Activated T-cell treated with anti-CD3 and anti-CD28 coated beads, Interleukin-2, amount 50 U/mL, for 72 hours (primary cell): ENCODE measurements at places on chromosomes 12 and 14. TPM values are rescaled to one million over a fixed set of nuclear protein-coding genes. Genes with fewer than 3 reads are reported as not detected.
A peak's percentile ranks its signal among the peaks of the same experiment; 100 is the strongest.

DNA sequence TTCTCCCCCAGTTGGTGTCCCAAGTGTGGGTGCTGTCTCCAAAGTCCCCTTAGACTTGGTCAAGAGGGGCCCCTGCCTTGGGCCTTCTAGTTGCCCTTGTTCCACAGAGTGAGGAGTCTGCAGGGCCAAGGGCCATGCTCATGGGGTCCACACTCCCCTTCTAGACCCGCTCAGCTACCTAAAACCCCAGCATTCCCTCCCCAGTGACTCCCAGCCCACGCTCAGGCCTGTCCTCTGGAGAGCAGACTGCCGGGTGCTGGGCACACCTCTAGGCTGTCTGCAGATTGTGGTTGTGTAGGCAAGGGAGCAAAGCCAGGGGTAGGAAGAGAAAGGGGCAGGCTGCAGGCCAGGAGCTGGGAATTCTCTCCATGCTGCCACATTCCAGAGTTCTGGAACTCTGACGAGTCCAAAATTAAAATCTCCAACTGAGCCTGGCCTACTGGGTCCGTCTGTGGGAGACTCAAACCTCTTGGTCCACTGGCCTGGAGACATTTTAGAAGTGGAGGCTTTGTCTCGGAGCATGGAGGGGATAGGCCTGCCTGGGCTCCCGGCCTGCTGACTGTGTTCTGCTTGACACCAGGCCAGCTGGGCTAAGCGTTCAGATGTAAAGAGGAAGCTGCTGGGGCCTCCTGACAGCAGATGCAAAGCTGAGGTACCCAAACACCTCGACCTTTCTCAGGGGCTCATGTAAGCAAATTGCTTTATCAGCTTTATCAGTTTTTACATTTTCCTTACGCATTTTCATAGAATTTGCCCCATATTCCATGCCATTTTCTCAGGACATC is 13.7 kb upstream of the KRT5 start:
- H3K27ac ChIP-seq = no peak overlapping the region
- H3K27me3 ChIP-seq = no peaks in the 10 kb centered on the region
- no peaks in the 10 kb centered on the region for H3K36me3 ChIP-seq
- H3K4me3 ChIP-seq = no peak overlapping the region

DNA sequence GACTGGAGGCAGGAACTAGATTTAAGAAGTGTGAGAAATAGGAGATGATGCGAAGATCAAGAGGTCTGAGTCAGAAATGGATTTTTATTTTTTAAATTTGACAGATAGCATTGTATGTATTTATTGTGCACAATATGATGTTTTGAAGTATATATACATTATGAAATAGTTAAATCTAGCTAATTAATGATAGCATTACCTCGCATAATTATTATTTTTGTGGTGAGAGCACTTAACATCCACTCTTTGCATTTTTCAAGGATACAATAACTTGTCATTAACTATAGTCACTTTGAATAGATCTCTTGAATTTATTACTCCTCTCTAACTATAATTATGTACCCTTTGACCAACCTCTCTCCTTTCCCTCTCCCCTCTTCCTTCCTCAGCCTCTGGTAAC is 3.7 kb downstream of the SMOC1 start:
- no peak for DNase-seq
- no peaks in the 10 kb centered on the region for H3K4me1 ChIP-seq
- no peak overlapping the region for H3K27ac ChIP-seq
- no peak overlapping the region for H3K4me3 ChIP-seq
- H3K36me3 ChIP-seq = no peaks in the 10 kb centered on the region

DNA sequence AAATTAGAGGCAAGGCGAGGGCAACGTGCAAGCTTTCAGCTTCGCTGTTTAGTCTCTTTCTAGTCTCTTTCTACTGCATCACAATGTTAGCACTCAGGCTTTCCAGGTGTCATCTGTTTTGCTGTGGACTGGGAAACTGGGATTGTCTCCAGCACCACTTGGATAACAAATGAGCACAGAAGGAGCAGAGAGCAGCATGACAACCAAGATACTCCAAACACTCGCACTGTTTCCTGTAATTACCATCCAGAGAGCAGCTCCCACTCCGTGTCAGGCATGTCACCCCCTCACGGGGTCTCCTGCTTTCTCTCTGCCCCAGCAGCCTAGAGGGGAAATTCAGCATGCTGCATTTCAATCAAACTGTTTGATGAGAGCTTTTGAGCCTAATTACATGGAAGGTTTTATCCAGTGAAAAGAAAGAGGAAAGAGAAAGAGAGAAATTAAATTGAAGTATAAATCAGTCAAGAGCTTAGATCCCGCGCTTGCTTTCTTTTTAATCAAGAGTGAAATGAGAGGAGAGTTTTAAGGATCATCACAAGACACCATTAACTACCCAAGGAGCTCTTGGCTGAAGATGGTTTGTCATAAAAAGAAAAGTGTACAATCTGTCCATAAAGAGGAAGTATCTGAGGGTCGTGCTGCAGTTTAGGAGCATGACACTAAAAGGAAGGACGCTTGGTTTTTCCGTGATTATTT is 917.7 kb downstream of the DIO2 start:
- no peak for DNase-seq
- H3K4me1 ChIP-seq = no peaks in the 10 kb centered on the region
- peaks cover 6% of the 10 kb centered on the region for H3K27me3 ChIP-seq
- H3K36me3 ChIP-seq = no peaks in the 10 kb centered on the region

GRCh38 chr14:98826618-98827017 is 445.4 kb downstream of the BCL11B start:
- no peaks in the 10 kb centered on the region for H3K4me1 ChIP-seq
- DNase-seq = no peak
- H3K27ac ChIP-seq = no peak overlapping the region
- H3K27me3 ChIP-seq = no peaks in the 10 kb centered on the region

GRCh38 chr12:81077686-81078441 is at the start of gene ACSS3:
Gene ACSS3, plus strand, starts transcription at chr12:81078079. Its CDS starts 42 bp downstream, at chr12:81078121.
- no peaks in the 10 kb centered on the region for H3K4me1 ChIP-seq
- peaks cover 16% of the 10 kb centered on the region for H3K27me3 ChIP-seq
- no peak within 1 kb of the TSS for H3K4me3 ChIP-seq
- no peak within 1 kb of the TSS for H3K27ac ChIP-seq
- peaks cover 1% of the 10 kb centered on the region for H3K36me3 ChIP-seq

GRCh38 chr12:79183926-79184325 is 319.4 kb downstream of the SYT1 start:
- H3K4me1 ChIP-seq = no peaks in the 10 kb centered on the region
- H3K27ac ChIP-seq = no peak overlapping the region
- H3K4me3 ChIP-seq = no peak overlapping the region
- no peaks in the 10 kb centered on the region for H3K27me3 ChIP-seq
- DNase-seq = no peak
- H3K36me3 ChIP-seq = no peaks in the 10 kb centered on the region

DNA sequence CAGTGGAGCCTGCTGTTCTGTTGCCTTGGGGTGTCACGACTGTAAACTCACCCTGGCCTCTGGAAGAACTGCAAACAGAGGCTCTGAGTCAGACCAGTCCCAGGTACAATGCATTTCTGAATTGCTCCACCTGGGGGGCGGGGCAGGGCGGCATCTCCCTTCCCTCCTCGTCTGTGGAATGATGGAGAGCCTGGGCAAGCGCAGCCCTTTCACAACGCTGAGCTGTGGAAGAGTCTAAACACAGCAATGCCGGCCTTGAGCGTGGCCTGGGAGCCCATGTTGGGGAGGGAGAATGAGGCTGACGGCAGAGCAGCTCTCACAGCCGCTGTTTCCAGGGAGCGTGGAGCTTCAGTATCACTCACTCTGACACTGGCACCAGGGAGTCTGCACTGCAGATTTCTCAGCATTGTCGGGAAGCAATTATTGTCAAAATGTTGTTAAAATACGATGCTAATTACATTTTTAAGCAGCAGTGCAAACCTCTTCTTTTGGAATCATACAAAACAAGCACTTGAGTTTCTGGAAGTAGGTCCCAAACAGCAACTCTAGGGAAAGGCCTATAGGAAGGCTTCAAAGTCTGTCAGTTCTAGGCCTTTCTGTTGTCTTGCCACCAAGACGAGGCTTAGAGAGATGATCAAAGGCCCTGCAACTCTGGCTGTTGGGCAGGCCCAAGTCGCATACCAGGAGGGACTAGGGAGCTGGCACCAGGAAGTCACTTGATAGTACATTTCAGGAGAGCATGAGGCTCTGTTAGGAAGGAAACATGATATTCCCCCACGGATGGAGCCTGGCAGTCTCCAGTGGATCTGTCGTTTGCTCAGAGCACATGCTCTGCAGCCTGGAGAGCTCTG is 244.0 kb upstream of the FKBP4 start:
- no peak overlapping the region for H3K27ac ChIP-seq
- H3K4me1 ChIP-seq = no peaks in the 10 kb centered on the region

- peak overlapping the region; percentile 63 for H3K27ac ChIP-seq
- H3K4me1 ChIP-seq = peaks cover 6% of the 10 kb centered on the region
Measured at GRCh38 chr12:118237908-118238307, 102.0 kb downstream of the PEBP1 start.

DNA sequence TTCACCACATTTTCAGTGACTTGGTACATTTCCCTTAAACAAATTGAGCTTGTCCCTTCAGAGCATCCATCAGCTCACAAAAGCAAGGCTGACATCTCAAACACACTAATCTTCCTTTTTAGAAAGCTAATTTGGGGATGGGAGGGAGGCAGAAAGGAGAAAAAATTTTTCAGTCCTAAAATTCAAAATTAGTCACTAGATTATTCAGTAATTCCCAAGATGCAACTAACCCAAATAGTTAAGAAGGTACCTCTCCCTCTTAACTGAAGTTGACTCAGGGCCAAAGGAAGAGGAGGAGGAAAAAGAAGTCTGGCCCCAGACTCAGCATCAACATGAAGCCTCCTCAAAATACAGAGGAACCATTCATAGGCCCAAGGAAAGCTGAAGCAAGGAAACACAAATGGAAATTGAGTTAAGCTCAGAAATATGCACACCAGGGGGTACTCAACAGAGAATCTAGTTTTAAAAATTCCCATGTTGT is 21.7 kb downstream of the CBX5 start:
- peaks cover 9% of the 10 kb centered on the region for H3K36me3 ChIP-seq
- no peak for DNase-seq
- peaks cover 28% of the 10 kb centered on the region for H3K4me1 ChIP-seq
- H3K4me3 ChIP-seq = no peak overlapping the region
- no peaks in the 10 kb centered on the region for H3K27me3 ChIP-seq

DNA sequence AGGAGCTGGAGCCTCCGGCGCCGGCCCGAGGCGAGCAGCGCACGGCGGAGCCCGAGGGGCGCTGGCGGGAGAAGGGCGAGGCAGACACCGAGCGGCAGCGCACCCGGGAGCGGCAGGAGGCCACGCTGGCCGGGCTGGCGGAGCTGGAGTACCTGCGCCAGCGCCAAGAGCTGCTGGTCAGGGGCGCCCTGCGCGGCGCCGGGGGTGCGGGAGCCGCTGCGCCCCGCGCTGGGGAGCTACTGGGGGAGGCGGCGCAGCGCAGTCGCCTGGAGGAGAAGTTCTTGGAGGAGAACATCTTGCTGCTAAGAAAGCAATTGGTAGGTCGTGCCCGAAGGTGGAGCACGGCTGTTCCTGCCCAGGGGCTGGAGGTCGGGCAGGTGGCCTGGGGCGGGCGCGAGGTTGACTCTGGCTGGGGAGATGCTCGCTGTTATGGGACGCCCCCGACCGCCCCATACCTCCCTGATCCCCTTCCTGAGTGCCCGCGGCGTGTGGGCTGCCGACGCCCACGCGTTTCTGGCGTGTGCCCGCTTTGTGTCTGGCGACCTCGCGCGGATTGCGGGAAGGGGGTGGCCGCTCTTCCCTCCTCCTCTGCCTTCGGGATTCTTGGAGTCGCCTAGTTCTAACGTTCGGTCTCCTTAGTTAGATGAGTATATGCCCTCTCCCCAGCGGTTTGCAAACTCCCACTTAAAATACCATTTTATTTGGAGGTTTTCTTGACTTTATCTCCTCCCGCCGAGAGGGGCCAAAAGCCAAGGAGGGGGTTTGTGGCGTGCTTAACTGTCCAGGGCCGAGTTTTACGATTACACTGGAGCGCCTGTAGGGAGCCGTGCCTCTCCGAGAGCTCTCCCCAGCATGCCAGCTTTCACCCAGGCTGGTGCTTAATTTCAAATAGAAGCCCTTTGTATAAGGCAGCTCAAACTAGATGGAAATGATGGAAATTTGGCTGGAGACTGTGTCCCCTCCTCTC is 752 bp downstream of the DACT1 start:
- peak overlapping the region; percentile 64 for H3K27ac ChIP-seq
- peak; percentile 48 for DNase-seq
- H3K4me3 ChIP-seq = peak overlapping the region; percentile 87
- peaks cover 67% of the 10 kb centered on the region for H3K4me1 ChIP-seq
- no peaks in the 10 kb centered on the region for H3K36me3 ChIP-seq
- H3K27me3 ChIP-seq = peaks cover 13% of the 10 kb centered on the region

GRCh38 chr12:12975322-12976077 is 23.5 kb upstream of the GPRC5D start:
- peak; percentile 11 for DNase-seq
- no peaks in the 10 kb centered on the region for H3K27me3 ChIP-seq
- no peak overlapping the region for H3K4me3 ChIP-seq
- peaks cover 4% of the 10 kb centered on the region for H3K4me1 ChIP-seq

DNA sequence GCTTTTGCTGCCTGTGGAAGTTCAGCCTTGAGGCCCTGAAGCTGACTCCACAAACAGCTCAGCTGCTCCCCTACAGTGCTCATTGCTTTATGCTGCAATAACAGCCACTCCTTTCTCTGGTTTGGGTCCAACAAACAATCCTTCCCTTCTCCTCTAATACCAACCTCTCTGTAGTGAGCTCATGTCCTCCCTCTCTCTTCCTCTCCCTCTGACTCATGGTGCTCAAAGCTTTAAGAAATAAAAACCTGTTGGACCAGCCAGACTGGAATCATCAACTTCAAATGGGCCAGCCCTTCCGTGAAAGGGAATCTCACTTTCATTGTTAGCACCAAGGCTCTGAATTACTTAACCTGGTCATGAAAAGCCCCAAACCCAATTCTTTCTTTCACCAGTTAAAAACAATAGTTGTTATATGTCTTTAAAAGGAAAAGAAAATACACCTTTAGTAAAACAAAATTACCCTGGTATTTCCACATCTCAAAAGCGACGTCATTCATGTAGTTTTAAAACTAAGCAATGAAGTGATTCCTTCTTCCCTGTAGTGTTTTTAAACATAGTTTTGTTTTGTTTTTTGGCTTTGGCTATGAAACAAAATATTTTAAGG is 126.4 kb downstream of the DUSP6 start:
- peak overlapping the region; percentile 69 for H3K4me3 ChIP-seq
- peaks cover 19% of the 10 kb centered on the region for H3K36me3 ChIP-seq
- DNase-seq = peak; percentile 61
- peaks cover 74% of the 10 kb centered on the region for H3K4me1 ChIP-seq

DNA sequence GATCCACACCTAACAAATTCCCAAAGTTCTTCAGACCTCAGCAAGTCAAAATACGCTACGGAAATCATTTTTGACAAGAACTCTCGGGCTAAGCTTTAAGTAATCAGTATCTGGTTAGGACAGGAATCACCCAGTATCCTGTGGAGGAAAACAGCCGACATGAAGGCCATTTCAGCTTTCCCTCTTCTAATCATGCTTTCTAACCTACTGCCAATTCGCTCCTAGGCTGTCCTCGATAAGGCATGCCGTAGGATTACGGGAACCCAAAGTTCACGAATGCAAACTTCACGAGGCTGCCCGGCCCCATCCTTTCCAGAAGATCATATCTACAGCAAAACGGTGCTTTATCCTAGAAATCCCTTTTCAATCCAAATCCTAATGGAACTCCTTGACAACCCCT is 81.8 kb upstream of the PTPRB start:
- DNase-seq = no peak
- H3K36me3 ChIP-seq = no peaks in the 10 kb centered on the region
- H3K4me3 ChIP-seq = no peak overlapping the region
- H3K27me3 ChIP-seq = peaks cover 23% of the 10 kb centered on the region
- peaks cover 4% of the 10 kb centered on the region for H3K4me1 ChIP-seq

Gene DHH
- total RNA-seq = 0.12 TPM

Gene SLC10A1
- total RNA-seq = not detected

Gene KCNA1
- 0.05 TPM for total RNA-seq

Gene TAS2R14
- total RNA-seq = 1.9 TPM

Gene KRT79
- 0.26 TPM for total RNA-seq

Gene KRT77
- total RNA-seq = not detected

Gene HOXC9
- not detected for total RNA-seq

Gene NID2
- total RNA-seq = 0.24 TPM

Gene MYH7
- total RNA-seq = 0.05 TPM

Gene AP5M1
- 44.9 TPM for total RNA-seq

Gene SCN8A
- total RNA-seq = 0.79 TPM
